CD4-positive, alpha-beta T cell treated with Interleukin-4 for 4 hours (primary cell): ENCODE measurements at places on chromosomes 2 and 18.

DNA sequence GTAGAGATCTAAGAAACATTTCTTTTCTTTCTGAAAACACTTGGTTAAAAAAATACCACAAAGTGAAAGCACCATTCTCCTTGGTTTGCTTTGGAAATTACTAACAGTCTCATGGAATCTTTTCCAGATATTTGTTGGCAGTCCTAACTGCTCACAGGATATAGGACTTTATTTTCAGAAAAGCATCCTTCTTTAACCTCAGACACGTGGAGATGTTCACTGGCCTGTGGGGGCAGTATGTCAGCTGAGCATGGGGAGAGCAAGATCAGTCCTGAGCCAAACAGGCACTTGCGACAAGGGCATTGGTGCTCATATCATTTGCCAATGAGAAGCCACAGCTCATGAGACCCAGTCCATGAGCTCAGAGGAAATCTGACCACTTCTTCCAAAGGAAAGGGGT, 371.9 kb downstream of the NBAS start:
- DNase-seq: no peak

DNA sequence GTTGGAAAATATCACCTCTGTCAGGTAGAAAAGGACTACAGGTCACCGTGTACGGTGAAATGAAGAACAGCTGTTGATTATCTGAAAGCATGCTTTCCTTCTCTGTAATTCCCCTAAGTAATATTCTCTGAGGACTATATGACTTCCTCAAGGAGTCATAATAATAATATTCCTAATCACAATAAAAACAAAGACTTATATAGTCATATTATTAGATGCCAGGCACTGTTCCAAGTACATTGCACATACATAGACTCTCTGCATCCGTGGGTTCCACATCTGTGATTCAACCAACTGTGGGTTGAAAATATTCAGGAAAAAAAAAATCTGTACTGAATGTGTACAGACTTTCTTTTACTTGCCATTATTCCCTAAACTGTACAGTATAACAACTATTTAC, 512.4 kb upstream of the ID2 start:
- DNase-seq: no peak

DNA sequence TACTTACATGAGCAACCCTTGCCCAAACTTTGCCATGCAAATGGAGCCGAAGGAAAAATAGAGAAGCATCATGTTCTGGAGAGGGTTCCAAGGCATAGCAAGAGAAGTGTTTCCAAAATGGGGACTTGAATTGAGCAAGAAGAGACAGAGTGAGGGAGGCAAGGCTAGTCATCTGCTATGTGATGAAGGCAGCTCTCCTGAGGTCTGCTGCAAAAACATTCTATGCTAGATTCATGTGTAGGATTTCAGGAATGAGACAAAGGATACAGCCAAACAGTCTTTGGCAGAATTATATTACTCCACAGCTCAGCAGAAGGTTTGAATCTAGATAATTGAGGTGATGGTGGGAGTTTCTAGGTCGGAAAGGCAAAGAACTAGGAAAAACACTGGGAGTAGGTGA, 24.1 kb upstream of the MRPL19 start:
- DNase-seq: no peak

DNA sequence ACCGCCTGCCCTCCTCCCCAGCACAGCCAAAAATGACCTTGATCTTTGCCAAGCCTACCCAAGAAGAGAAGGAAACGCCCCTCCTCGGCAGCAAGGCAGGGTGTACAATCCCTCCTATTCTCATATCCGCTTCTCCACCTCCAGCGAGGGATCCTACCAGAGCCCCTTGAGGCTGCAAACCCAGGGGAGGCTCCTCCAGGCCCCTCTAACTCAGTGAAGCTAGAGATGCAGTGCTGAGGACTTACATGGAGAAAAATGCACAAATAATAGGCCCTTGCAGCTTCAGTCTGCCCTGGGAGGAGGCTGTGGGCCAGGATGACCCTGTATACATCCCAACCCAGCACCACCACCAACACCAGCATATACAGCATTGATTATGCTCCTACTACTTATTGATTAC, 46.9 kb upstream of the POMC start:
- no peak for DNase-seq

DNA sequence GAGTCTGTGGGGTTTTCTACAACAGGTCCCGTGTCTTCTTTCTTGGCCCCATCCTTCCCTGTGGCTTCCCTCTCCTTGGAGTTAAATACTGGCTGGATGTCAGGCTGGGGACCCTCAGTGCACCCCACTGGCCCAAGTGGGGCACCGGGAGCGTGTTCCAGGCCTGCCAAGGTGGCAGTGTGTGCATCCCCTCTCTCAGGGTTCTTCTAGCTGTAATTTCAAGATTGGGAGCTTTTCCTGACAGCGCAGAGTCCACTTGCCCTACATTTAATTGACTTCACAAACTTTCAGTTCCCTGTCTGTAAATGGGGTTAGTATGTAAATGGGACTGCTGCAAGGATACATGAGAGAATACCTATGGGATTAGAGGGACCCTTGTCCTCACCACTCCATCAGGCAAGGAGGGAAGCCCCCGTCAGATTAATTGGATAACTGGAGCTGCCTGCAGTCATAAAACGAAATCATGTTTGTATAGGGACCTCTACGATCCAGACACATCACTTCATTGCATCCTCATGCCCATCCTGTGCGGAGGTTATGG, 66.6 kb downstream of the IL1R2 start:
- DNase-seq: no peak

DNA sequence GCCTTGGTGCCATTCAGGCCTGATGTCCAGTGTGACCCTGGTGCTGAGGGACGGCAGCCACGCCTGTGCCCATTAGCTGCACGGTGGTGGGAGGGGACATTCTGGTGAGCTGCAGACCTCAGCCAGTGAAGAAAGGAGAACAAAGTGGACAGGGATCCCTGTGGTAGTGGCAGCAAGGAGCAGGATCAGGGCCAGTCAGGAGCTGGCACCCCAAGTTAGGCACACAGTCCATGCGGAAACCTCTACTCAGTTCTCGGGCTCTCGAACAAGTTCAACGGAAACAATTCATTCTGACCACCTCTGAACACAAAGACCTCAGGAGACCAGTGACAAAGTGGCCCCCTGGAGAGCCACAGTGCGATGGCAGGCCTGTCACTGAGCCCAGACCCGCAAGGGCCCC, 30.1 kb downstream of the COA5 start:
- no peak for DNase-seq

DNA sequence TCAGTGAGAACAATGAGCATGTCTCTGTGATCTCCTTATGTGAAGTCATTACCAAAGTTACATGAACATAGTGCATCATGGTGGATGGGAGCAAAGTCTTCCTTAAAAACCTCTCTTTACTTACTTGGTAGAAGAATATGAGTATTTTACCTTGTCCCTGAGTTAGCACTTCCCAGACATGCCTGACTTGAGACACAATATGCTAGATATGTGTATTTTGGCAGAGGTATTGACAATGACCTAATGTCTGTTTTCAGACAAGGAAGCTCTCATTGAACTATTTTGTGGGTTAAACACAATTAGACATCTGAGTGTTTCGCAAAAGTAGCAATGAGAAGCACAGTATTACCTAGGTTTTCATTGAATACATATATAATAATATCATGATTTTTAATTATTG, 99.1 kb upstream of the MC4R start:
- DNase-seq: no peak

DNA sequence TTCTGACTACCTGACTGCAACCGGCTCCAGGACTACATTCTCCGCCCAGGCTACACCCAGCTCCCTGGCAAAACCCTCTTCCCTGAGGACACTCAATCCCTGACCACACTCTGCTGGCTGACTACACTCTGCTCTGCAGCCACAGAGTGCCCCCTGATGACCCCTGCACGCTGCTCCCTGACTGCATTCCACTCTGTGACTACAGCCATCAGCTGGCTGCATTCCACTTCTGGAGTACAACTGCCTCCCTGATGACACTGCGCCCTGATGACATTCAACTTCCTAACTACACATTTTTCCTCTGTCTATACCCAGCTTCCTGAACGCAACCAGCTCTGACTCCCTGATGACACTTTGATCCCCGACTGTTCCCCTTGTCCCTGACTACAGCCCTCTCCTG, 71.3 kb upstream of the NRXN1 start:
- no peak for DNase-seq
